ENCODE measurements at places on chromosomes 4 and X. TPM values are rescaled to one million over a fixed set of nuclear protein-coding genes. Genes with fewer than 3 reads are reported as not detected.

DNA sequence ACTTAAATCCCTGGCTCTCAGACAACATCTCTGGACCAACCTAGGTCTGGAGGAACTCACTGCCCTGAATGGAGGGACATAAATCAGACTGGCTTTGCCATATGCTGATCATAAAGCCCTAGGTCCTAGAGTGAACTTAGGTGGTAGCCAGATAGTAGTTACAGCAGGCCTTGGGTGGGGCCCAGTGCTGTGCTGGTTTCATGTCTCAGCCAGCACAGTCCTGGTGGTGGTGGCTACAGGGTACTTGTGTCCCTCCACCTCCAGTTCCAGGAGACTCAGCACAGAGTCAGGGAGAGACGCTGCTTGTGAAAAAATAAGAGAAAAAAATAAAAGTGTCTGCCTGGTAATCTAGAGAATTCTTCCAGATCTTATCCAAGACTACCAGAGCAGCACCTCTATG is 40.3 kb downstream of the GSX2 start:
- no peak for DNase-seq

GRCh38 chr4:132059227-132059626 is 1089.9 kb upstream of the PCDH10 start:
- DNase-seq = no peak

GRCh38 chr4:175277816-175278215 is 359.7 kb downstream of the ADAM29 start:
- DNase-seq = no peak

DNA sequence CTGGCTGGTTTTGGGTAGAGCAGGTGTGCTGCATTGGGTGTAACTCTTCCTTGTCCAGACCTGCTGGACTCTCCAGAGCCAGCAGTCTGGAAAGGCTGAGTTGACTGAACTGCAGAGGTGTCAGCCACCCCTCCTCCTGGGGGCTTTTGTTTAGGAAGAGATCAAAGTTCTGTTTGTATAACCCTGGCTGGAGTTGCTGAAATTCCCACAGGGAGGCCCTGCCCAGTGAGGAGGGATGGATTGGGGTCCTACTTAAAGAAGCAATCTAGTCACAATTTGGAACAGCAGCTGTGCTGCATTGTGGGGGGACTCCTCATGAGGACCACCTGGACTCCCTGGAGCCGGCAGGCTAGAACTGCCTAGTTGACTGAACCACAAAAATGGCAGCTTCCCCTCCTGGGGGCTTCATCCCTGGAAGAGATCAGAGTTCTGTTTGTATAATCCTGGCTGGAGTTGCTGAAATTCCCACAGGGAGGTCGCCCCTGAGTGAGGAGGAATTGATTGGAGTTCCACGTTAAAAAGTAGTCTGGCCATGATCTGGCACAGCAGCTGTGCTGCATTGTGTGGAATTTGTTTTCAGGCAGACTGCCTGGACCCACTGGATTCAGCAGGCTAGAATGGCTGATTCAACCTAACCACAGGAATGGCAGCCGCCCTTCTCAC is 264.9 kb upstream of the ZC4H2 start:
- no peak for DNase-seq

GRCh38 chr4:126486377-126486776 is 1146.4 kb upstream of the INTU start:
- DNase-seq = no peak

DNA sequence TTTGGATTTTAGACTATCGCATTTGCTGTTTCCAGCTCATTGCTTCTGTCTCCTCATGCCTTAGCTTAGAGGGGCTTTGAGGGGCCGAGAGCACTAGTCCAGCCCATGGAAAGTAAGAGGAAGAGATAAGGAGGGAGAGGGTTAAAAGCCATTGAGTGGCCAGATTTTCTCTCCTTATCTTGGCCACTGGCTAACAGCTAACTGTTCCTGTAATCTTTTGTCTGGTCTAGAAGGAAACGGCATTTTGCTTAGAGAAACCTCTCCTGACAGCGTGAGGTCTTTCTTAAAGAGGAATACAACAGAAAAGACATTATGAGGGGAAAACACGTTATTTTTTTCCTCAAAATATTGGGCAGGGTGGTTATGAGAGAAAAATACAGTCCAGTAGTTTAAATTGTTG is 7.9 kb downstream of the GPR101 start:
- no peak for DNase-seq

AASDH gene
- 6.8 TPM for total RNA-seq

DSPP gene
- not detected for total RNA-seq
